Dermis microvascular lymphatic vessel endothelial cell (primary cell): ENCODE measurements at places on chromosomes 6 and 20. TPM values are rescaled to one million over a fixed set of nuclear protein-coding genes. Genes with fewer than 3 reads are reported as not detected.
A peak's percentile ranks its signal among the peaks of the same experiment; 100 is the strongest.

PTCHD4 gene
- 12.5 and 13.3 TPM in 2 replicates for total RNA-seq

BPIFB4 gene
- not detected in 2 replicates for total RNA-seq

HLA-B gene
- 258 and 476 TPM in 2 replicates for total RNA-seq

ALDH8A1 gene
- total RNA-seq: 0.13 and 0.25 TPM in 2 replicates

TRERF1 gene
- total RNA-seq: under 0.01 TPM in 1 of 2 replicates, not detected in the other

SCGN gene
- under 0.01 TPM in 1 of 2 replicates, not detected in the other for total RNA-seq

RIPPLY2 gene
- total RNA-seq: 0.13 and 0.51 TPM in 2 replicates

DNA sequence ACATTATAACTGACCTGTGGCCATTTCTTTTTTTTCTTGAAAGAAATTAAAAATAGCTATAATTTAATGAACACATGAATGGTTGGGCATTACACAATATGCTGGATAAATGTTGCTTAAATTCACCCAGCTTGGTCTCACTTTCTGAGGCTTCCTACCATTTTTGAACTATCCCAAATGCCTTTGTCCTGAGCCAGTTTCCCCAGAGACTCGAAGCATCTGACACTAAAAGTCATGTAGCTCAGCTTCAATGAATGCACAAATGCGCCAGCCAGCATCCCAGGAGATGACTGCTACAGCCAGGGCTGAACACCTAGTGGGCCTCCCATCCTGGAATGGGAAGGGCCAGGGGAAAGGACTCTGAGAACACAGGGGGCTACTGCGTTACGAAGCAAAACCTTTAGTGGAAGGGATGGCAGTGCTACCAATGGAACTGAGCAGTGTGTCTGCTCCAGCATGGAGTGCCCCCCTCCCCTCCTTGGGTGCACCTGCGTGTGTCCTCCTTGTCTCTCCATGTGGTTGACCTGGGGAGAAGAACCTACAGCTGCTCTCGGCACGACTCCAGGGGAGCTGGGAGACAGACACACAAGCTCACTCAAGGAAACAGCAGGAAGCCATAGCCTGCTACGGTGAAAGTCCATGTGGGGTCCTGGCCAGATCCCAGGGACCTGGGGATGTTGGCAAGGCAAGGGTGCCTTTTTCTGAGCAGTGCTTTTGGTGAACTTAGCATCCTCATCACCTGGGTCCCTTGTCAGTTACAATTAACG lies 60.9 kb downstream of the IRF4 start:
- no peak for DNase-seq

DNA sequence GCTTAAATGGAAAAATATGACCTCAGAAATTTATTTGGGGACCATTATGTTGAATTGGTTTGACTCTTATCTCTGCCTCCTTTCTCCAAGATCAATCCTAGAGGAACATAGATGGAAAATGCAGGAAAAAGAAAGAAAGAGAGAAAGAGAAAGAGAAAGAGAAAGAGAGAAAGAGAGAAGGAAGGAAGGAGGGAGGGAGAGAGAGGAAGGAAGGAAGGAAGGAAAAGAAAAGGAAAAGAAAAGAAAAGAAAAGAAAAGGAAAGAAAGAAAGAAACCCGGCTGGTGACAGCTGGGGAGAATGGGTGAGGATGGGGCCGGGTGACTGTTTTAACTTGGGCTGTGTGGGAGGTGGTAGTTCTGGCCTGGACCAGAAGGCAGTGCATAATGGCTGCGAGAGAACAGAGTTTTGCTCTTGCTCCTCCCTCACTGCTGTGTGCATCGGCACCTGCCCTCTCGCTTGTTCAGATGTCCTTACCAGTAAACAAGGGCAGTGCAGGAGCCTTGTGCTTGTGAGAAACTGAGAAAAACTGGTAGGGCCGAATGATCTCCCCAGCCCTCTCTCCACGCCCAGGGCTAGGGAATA lies 24.7 kb downstream of the GLO1 start:
- DNase-seq: no peak

DNA sequence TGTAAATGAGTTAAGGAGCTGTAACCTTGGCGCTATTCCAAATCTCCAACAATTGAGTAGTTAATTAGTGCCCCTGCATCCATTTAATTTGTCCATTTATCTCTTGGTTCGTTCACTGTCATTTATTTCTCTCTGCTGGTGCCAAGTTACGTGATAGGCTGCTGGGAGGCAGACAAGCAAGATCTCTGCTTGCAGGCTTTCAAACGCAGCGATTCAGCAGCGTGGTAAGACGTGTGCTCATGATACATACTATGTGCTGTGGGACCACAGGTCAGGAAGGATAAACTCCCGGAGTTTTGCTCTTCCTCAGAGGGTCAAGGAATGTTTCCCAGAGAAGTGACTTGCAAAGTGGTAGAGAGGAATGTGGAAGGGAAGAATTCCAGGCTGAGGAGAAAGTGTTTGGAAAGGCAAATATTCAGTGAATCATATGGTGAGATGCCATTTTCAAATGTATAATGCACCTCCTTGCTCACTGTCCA lies 46.4 kb downstream of the UTRN start:
- no peak for DNase-seq

DNA sequence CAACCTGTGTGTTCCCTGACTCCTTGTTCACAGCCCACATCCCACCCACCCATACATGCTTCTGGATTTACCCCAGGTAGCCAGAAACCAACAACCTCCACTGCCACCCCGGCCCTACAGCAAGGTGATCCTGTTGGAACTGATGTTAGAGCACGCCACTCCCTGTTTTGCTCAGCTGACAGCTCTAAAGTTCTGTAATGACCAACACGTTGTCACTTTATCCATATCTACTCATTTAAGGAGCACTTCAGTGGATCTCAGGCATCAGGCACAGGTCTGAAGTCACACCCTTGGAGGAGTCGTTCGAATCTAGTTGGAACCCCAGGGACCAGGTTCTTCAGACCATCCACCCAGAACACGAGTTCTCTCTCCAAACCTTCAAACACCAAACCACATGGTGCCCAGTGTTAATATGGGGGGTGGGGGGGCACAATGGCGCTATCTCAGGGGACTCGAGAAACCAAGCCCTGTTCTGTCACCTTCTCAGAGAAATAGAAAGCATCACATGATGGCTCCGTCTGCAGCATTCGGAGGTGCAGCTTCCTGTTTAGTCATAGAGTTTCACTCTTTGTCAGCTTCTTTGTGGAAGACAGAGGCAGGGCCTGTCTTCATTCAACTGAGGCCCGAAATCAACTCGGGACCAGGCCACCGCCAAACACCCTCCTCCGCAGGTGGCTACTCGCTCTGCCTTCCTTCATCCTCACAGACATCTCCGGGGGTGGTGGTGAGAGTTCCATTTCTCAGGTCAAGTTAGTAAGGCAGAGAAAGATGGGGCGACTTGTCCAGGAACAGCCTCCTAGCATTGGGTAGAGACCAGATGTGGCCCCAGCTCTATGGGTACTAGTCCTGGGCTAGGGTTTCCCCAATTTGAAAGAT lies 142.2 kb downstream of the NFATC2 start:
- DNase-seq: no peak

GRCh38 chr20:40491009-40491590 lies 197.9 kb downstream of the MAFB start:
- no peak for DNase-seq

- no peak for DNase-seq
These were observed 64.4 kb downstream of the FILIP1 start for GRCh38 chr6:75429061-75429703.

DNA sequence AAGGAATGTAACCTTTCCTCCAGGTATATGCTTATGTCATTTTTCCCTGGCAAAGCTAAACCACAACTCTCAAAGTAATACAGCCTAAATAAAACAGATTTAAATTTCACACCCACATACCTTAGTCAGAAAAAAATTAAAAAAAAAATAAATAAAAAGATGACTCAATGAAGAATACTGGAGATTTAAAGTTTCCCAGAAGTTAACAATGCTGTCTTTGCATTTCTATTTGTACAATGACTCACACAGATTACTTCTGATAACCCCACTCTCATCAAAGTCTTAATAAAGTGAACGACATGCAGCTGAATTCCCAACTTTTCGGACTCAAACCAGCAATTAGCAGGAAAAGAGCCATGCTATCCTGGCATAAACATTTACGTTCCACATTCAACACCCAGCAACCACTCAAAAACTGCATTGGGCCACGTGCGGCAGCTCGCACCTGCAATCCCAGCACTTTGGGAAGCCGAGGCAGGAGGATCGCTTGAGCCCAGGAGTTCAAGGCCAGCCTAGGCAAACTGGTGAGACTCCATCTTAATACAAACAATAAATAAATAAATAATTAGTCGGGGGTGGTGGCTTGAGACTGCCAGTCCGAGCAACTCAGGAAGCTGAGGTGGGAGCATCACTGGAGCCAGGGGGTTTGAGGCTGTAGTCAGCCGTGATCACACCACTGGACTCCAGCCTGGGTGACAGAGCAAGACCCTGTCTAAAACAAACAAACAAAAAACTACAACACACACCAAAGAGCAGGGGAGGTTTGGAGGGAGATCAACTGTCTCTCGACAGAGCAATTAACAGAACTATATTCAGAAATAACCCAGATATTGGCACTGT lies 130.5 kb downstream of the WDR27 start:
- no peak for DNase-seq

DNA sequence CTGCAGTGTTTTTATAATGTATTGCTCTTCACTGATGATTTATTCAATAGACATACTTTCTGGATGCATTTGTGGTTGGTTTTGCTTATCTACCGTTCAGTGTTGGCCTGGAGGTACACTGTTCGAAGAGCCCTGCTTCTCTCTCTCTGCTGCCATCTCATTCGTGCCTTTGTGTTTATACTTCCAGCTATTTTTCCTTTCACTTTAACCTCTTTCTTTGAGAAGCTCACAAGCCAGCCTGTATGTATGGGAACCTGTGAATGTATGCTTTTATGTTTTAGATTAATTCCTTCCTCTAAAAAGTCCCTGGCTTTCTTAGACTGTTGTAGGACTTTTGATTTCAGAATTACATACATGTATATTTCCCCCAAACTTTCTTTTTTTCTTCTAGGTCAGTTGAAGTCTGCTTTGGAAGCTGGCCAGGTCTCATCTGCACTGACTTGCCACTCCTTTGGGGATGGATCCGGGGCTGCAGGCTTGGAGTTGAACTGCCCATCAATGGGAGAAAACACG lies 83.0 kb downstream of the SCAND1 start:
- DNase-seq: peak; percentile 44

DNA sequence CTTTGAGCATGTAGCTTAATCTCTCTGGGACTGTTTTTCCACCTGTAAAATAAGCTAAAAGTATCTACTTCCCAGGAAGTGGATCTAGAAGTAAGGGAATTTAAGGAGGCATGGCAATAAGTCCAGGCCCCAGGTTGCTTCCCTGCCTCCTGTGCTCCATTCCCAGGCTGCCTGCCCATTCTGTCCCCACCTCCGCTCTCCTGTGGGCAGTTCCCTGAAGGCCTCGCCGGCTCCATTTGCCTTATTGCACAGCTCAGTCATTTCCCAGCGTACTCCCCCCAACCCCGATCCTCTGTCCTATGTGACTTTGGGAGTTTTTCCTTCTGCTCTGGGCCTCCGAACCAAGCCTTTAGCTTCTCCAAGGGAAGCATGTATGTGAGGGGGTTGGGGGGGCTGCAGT lies 4.6 kb downstream of the SLC29A1 start:
- DNase-seq: no peak

- no peak for DNase-seq
These were observed 25.3 kb upstream of the CHD6 start for GRCh38 chr20:41643504-41643938.

DNA sequence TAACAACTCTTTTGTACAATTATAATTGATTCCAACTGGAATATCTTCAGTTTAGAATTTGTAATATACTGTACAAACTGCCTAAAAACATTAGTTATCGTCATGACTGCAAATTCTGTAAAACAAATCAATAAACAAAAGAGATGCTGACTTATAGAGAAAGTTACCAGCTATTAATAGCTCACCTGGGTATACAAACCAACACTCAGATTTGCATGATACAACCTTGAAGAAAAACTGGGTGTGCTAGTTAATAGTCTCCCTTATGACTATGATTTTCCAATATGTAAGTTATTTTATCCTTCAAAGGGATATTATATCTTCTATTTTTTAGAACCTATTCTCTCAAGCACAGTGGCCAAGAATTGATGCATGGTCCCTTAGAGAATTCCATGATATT lies 698.5 kb downstream of the FRK start:
- DNase-seq: no peak

- no peak for DNase-seq
These were observed 292.3 kb upstream of the RNF217 start for GRCh38 chr6:124669713-124670480.
